ENCODE measurements at places on chromosomes 4 and X. TPM values are rescaled to one million over a fixed set of nuclear protein-coding genes. Genes with fewer than 3 reads are reported as not detected.

USP26 gene
- total RNA-seq = not detected

NAA10 gene
- total RNA-seq = 181 TPM

C4orf36 gene
- total RNA-seq = 2.0 TPM

DNA sequence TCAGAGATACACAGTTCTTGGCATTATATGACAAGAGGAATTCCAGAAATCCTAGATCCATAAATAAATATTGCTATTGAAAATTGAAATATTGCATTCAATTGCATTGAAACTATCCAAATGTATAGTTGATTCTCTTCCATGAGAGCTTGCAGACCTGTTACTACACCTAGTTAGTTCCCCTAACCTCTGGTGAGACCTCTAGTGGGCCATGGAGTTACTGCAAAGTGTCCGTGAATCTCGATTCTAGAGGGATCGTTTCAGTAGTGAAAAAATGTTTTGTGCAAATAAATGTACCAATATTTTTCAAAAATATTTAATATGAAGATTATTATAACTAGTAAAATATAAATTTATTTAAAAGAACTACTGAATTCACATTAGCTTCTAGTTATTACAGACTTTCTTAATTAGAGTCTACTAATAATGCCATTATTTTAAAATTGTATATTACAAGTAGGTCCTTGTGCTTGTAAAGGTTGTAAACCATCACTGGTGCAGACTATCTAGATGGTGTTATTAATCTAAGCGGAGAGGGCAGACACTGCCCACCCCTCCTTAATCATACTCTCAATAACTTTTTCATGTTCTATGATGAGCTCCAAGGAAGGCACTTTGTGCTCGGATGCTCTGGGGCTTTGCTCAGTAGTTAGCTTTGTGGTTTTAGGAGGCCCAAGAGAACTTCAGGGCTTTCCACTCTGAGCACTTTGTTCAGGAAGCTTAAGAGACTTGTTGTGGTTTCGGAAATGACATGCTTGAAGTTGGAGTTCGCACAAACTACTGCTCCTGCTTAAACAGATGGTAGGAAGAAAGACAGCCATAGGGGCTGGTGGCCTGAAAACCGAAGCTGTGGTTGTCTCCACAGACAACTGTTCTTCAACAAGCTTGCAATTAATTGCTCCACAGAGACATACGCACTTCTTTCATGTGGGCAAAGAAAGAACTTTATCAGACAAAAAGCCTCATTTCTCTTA lies 42.8 kb downstream of the IL21 start:
- DNase-seq = no peak

DNA sequence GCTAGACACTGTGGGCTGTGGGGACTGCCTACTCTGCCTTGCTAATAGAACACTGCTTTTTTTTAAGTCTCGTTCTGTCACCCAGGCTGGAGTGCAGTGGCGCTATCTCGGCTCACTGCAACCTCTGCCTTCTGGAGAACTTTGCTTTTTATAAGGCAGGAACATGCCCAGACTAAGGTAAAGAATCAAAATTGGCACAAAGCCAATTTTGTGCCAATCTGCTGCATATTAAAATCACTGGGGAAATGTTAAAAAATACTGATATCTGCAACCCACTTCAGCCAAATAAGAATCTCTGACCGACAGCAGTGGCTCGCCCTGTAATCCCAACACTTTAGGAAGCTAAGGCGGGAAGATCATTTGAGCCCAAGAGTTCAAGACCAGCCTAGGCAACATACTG lies 36.5 kb upstream of the CEP135 start:
- no peak for DNase-seq

DNA sequence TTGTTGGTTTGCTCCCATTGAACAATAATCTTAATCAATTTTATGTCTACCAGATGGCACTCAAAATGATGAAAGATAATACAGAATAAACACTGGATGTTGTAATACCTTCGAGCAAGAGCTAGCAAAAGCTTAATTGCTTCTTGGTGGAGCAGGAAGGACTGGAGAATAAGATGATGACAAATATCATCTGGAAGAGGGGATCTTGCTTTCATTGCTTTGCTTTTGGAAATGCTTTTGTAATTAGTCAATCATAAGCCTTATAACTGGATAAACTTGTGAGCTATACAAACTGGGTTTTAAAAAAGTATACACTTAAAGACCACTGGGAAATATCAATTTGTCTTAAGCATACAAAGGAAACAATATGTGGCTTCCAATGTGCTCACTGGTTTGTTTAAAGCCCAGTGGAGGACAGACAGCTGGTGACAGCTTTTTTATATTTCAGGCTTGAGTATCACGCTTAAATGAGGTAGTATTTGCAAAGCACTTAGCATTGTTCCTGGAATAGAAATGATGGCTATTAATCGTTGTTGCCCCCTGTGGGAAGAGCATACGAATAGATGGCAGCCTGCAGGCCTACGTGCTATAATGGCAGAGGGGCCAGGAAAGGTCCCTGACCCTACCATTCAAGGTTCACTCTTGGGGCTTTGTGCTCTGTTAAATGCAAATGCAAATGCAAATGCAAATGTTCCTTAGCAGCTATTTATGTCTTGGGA lies 61.2 kb downstream of the TMEM150C start:
- no peak for DNase-seq

GRCh38 chr4:177726111-177726510 lies 283.9 kb upstream of the AGA start:
- DNase-seq = no peak

DNA sequence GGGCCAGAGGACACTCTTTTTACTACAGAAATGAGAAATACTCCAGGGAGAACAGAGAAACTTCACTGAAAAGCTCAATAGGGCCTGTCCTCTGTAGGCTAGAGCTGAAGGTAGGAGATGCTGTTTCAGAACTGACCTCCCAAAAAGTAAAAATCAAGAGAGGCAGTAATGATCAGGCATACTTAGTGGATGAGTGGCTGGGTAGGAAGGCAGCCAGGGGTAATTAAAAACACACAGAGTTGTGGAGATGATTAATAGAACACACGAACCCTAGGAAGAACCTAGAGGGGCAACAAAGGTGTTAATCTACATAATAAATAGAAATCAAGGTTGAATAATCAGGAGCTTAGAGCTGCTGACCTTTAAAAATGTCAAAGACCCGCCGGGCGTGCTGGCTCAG lies 582.4 kb upstream of the ADGRL3 start:
- DNase-seq = no peak

- no peak for DNase-seq
These were observed at the start of gene FHL1 for GRCh38 chrX:136147315-136147901. FHL1 (plus strand) TSS chrX:136147533.

DNA sequence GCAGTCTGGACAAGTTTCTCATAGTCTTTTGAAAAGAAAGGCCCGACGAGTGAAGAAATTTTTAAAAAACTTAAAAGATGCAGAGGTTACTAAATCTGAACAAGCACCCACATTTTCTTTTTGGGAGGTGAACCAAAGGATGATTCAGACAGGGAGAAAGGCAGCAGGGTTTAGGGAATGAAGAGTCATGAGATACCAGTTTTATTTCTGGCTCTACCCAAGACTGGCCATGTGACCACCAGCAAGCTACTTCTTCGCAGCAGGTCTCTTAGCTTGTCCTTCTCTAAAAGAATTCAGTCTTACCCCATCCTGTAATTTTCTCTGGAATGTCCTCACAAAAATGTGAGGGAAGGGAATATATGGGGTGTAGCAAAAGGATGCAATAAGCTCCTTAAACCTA lies 37.6 kb downstream of the AMOT start:
- no peak for DNase-seq

DNA sequence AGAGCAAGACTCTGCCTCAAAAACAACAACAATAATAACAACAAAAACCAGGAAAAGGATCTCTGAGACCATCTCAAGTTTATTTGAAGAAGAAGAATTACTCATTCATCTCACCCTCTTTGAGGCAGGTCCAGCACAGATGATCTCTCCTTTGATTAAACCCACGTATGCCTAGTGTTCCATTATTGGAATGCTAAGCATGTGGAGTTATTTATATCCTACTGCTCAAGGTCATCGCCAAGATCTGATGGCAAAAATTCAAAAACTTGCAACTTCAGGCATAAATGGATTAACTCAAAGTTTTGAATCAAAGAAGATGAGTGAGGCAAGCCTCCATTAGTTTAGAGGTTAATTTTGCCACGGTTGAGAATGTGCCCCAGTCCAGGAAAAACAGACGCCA lies 184.2 kb downstream of the DHRSX start:
- no peak for DNase-seq

DNA sequence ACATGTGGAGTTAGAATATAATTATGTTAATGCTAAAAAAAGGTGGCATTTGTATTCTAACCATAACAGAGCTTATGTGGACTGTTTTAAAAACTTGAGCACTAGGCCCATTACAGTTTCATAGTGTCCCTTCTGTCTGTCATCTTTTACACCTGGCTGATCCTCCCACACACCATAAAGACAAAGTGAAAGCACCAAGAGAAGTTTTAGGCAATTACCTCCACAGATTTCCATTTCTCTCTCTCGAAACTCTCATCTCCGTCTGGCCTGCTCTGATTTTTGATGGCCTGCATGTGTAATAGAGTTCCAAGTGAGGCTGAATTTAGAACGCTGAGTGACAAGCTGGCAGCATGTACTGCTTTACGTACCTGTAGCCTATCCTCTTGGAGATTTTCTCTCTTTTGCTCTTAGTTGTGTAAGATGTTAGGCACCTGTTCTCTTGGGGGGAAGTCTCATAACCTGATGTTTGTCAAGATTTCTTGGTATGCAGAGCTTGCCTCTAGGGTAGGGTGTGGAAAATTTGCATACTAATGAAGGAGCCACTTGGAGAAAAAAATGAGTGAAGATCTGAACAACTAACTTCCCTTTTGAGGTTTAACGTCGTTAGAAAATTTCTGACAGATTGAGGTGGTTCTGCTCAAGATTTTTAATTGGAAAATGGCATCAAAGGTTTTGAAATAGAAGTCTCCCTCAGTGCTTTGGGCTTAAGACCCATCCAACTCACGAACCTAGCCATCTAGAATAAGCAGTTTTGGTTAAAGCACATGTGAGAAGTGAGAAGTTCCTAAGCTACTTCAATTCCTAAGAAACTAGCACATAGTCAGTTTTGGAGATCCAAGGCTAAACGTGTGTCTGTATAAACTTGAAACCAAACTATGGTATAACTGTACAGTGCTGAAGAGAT lies 57.6 kb upstream of the RAP1GDS1 start:
- DNase-seq = no peak

- DNase-seq = peak; percentile 80
These were observed 185.7 kb upstream of the HS3ST1 start for GRCh38 chr4:11614426-11614825.

GRCh38 chrX:40081679-40082068 lies 16.1 kb downstream of the BCOR start:
- no peak for DNase-seq

DNA sequence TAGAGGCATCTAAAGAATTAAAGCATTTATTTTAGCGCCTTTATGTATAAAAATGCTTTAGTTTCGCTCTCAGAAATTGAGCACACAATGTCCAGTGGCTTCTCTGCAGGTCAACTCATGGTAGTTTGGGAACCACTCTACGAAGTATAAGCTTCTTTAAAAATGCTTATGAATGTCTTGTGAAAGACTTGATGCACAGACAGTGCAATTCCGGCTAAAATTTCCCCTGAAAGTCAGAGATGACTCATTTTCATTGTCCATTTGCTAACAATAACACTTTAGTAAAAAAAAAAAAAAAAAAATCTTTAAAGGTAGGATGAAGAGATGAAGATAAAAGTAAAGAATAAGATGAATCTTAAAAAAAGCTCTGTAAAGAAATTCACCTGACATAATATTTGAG lies 117.2 kb downstream of the PDHA2 start:
- no peak for DNase-seq

DNA sequence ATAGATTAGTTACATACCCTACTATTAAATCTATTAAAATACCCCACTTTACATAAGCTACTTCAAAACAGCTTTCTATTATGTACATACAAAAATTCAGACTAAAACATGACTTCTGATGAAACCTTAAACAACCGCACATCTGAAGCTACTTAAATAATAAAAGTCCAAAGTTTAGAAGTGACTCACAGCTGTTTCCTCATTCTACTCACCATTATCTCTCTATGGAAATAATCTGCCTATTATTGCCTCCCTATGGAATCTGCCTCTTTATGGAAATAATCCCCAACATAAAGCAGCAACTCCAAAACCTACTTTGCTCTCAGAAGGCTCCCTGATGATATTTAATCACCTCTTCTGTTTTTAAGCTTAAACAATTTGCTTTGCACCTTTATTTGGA lies 15.7 kb upstream of the BANK1 start:
- DNase-seq = no peak

- no peak for DNase-seq
These were observed 48.3 kb downstream of the STBD1 start for GRCh38 chr4:76354517-76355473.

GRCh38 chr4:103998756-103999155 lies 279.0 kb upstream of the TACR3 start:
- DNase-seq = no peak

DNA sequence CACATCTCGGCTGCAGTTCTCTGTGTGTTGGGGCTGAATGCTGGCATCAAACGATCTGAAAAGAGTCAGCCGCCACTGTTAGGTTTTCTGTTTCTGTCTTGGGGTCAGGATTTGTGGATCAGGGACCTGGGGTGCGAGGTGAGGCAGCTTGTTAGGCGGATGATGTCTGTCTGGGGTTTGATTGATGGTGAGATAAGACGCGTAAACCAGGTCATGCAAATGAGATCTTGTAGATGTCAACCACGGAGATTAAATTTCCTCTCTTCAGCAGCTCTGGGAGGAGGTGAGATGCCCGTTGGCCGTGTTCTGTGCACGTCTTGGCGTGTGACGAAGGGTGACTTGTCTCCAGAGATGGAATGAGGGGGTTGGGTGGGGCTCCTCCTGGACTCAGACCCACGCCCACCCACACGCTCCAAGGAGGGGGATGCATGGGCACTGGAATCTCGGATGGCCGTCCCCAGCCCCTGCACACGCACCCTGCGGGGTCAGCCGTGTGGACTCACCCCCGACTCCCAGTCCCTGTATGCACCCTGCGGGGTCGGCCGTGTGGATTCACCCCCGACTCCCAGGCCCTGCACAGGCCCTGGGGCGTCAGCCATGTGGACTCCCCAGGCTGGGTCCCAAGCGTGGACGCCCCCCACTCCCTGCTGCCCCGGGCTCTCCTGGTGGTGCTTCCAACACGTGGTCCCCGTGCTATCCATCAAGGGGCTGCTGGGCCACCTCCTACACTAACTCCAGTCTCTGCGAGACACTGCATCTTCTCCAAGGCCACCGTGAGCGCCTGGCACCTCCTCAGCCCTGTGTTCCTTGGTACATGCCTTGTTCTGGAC lies 16.0 kb upstream of the UVSSA start:
- DNase-seq = peak; percentile 39

- no peak for DNase-seq
These were observed 83.6 kb downstream of the DNAAF6 start for GRCh38 chrX:107290019-107290418.

DNA sequence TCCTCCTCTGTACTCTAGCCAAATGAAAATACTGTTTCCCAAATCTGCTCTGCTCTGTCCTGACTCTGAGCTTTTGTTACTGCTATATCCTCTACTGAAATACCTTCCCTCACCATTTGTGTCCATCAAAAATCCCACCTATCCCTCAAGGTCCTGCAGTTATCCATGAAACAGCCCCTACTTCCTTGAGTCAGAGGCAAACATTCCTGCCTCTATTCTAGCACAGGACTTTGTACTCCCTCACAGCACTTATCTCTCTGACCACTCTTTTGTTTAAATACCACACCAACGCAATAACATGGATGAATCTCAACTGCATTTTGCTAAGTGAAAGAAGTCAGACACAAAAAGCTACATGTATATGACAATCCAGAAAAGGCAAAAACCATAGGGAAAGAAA lies 10.5 kb upstream of the RNF128 start:
- no peak for DNase-seq

Measured in PC-9 (cell line).